ENCODE measurements at places on chromosomes 6 and 20.

GRCh38 chr20:53800883-53801604 is 207.4 kb upstream of the ZNF217 start:
- no peak for DNase-seq

- peak; percentile 9 for DNase-seq
These were observed 28.4 kb upstream of the RIN2 start for GRCh38 chr20:19729672-19730071.

GRCh38 chr6:84062519-84063154 is 29.1 kb downstream of the MRAP2 start:
- DNase-seq, result no peak

- no peak for DNase-seq
These were observed 135.2 kb downstream of the ELOVL4 start for GRCh38 chr6:79812195-79812594.

- DNase-seq, result no peak
These were observed 37.4 kb downstream of the FOXP4 start for GRCh38 chr6:41583565-41583964.

- no peak for DNase-seq
These were observed 2.5 kb upstream of the WTAP start for GRCh38 chr6:159724778-159725177.

DNA sequence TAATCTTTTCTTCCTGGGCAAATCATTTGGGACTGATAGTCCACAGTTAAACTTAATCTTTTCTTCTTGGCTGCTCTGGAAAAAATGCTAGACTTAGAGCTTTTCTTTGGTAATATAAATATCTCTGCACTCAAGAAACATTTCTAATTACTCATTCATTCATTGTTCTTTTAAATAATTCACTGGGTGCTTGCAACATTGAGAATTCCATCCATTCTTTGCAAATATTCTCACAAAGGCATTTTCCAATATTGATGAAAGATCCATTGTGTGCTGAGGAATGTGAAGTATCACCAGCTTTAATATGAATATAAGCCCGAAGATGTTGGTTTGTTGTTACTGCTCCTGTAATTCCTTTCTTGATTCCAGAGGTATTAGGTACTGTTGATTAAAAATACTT is 38.4 kb downstream of the AKAP7 start:
- no peak for DNase-seq

DNA sequence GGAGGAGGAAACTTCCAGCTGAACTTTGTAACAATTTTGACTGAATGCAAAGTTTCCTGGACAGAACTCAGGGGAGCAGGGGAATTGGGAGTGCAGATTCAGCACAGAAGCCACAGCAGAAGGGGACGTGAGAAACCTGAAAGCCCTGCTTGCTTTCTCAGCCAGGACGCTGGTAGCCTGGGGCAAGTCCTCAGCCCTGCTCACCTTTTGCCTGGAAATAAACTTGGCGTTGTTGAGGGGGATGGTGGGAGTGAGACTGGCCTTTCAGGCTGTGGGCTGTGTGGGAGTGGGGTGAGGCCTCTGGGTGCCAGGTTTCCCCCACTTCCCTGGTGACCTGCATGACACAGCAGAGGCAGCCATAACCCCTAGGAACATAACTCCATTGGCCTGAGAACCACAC is 238.1 kb upstream of the HS3ST5 start:
- no peak for DNase-seq

DNA sequence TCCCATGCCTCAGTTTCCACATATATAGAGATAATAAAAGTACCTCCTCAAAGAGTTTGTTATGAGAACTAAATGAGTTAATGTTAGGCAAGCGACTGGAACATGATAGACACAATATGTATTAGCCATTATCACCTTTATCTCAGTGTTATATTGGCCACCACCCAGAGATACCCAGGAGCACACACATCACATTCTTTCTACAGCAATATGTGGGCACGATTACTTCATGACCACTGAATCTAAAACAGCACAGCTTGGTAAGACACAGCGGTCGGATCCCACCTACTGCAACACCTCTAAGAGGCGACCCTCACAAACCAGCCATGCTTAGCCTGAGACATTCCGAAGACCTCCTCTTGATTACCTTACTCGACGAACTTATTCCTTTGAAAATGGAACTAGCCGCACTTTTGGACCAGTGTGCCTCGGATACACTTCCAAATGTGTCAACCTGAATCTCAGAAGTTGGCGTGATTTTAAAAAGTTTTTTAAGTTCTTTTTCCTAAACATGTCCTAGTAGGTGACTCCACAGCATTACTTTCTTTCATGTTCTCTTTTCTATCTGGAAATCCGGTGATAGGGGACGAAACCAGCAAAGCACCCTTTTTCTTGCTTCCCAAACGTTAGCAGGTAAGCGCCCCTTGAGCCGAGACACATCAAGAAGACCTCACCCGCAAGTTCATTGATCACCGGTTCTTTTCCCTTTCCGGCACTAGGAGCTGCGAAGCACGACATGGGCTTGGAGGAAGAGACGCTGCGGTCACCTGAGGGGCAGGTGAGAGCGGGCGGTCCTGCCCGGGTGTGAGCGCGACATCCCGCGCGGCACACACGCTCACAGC is 923 bp downstream of the GMDS start:
- DNase-seq, result no peak

GRCh38 chr6:134840086-134840867 is 109.6 kb downstream of the ALDH8A1 start:
- DNase-seq, result no peak
